Kidney tubule cell (primary cell): ENCODE measurements at places on chromosomes 3 and 15.
A peak's percentile ranks its signal among the peaks of the same experiment; 100 is the strongest.

DNA sequence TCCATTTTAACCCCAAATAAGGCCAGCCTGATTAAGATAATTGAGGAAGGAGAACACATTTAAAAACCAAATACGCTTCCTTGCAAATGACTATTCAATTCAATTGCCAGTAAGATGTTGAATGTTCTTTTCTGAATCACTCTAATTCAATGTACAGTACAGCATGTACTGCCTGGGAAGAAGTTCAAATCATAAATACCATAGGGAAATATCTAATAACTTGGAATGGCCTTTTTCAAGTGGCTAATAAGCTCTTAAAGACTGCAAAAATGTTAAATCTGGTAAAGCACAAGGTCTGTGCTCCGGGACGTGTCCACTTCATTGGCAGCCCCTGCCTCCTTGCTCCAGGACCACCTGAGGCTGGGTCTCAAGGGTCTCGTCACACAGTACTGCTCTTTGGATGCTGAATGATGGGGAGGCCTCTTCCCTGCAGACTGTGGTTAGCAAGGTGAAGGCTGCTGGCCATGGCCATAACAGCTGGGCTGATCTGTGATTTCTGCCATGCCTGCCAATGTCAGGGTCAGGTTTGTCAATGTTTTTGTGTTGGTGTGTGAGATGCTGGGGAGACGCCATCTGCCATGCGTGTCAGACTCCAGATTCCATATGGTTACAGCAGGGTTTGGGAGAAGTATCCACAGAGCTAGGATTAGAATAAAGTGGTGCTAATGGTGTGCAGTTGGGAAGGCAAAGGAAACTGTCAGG is 300.5 kb downstream of the ADAMTS17 start:
- no peak for DNase-seq

- DNase-seq, result peak; percentile 84
These were observed at the start of gene ZNF501 for GRCh38 chr3:44729384-44729910. Gene ZNF501, plus strand, starts transcription at chr3:44729635. Its CDS starts 4,787 bp downstream, at chr3:44734422.

DNA sequence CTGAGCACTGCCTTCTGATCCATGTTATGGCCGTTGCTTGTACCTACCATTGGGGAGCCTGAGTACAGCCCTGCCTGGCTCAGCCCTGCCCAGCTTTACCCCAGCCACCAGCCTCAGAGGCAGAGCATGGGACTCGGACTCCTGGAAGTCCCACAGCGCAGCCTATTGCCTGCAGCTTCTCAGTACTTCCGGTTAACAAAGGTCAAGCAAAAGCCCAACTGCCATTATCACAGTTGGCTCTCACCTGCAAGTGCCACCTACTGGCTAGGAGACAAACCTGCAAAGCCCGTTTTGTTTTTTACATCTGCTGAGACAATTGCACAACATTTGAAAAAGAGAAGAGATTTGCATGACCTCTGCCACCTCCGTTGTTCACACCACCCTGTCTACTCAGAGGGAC is 1081.7 kb downstream of the NAALADL2 start:
- DNase-seq, result peak; percentile 13

GRCh38 chr15:74906067-74906449 is 593 bp downstream of the FAM219B start:
- DNase-seq, result peak; percentile 37

- no peak for DNase-seq
These were observed 26.5 kb downstream of the PLXND1 start for GRCh38 chr3:129579991-129580390.
